ENCODE measurements at places on chromosomes 4 and X.

DNA sequence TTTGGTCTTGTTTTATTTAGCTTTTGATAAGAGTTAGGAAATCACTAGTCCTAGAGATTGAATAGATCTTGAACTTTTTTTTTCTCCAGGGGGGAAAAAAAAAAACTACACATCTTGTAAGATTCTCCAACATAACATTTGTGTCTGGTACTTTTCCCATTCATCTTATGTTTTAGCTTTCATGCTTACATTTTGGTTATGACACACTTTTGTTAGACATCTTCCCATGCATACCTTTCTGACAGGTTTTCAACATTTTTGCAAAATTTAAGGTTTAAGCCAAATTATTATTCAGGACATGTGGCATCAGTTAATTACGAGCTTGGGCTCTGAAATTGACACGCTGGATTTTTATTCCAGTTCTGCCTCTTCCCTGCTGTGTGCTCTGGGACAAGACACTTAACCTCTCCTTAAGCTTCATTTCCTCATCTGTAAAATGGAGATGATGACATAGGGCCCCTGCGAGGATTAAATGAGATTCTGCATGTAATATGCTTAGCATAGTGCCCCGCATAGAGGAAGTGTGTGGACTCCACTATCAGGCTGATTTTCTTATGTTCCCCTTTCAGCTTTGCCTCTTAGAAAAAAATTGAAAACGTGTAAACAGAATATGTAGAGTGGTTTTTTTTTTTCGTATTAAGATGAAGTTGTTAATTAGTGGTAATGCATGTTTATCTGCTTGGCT lies 5.3 kb downstream of the KIT start:
- DNase-seq = no peak

- no peak for DNase-seq
Measured at GRCh38 chr4:82038936-82039335, 334.9 kb downstream of the HNRNPD start.

DNA sequence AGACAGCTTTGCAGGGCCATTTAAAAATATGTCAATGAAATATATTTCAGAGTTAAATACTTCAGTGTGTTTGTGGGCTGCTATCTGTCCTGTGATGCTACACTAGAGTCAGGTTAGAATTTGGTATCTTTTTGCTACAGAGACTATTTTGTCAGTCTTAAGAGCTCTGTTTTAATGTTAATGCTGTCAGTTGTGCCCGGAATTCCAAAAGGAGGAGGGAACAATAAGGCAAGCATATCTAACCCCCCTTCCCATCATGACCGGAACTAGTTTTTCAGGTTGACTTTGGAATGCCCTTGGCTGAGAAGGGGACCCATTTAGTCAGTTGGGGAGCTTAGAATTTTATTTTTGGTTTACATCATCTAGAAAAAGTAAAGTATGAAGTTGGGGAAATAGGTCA lies 34.9 kb upstream of the SLC25A4 start:
- DNase-seq = no peak

- no peak for DNase-seq
Measured at GRCh38 chr4:4578981-4579380, 37.1 kb upstream of the STX18 start.

DNA sequence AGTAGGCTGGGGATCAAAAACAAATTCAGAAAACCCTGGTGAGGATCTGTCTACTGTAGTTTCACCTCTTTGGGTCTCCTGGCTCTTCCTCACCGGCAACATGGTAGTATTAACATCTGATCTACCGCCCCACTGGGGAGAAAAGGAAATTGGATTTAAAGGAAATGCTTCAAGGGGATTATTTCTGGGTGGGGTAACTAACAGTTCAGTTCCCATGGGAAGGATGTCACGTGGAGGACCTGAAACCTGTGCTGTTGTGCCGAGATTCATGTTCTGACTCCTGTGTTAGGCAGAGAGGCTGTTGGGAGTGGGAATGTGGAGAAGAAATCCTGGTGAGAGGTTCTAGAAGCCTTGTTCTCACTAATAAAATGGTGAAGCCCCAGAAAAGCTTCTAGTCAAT lies 254.4 kb downstream of the BCOR start:
- no peak for DNase-seq

DNA sequence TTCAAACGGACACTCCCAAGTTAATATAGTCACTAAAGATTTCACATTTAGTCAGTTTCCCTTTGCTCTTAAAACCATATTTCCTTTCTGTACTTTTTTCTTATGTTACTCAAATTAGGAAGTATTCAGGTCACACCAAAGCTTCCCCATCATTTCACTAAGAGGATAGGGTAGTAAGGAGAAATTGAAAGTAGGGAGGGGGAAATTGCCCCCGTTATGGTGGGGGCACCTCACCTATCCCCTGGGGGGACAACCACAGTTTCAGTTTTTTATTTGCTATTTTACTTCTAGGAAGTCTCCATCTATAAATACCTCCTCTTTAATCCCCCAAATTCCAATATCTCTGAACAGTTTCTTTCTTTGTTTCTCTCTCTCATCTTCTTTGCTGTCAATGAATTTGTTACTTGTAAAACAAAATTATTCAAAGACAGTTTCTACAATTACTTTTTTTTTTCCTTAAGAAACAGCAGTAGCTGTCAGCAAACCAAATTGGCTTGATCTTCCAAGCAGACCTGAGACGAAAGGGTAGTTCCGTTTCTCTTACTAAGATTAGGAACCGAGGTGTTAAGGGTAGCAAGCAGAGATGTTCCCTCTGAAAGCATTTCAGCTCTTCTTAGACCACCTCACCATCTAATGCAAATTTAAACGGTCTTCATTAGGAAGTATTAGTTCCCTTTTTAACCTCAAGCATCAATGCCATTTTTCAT lies 160.2 kb upstream of the KLF3 start:
- no peak for DNase-seq

- DNase-seq = no peak
Measured at GRCh38 chr4:10035130-10035529, 13.8 kb upstream of the SLC2A9 start.

DNA sequence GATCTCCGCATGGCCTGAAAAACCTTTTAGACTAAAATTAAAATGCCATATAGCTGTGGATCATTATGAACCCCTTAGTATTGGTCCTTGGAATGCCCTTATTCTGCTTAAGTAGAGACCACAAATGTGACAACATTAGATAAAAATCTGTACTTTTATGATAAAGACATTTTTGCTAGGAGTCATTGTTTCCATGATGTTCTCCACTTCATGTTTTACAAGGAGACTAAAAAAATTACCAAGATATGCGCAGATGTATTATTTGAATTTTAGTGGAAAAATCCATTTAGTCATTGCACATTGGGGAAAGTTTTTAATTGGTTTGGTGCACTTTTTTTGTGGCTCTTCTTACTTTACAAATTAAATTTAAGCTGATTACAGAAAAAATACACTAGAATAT lies 85.1 kb upstream of the HPRT1 start:
- no peak for DNase-seq

GRCh38 chr4:5387457-5387856 lies 320.9 kb downstream of the EVC2 start:
- DNase-seq = no peak

DNA sequence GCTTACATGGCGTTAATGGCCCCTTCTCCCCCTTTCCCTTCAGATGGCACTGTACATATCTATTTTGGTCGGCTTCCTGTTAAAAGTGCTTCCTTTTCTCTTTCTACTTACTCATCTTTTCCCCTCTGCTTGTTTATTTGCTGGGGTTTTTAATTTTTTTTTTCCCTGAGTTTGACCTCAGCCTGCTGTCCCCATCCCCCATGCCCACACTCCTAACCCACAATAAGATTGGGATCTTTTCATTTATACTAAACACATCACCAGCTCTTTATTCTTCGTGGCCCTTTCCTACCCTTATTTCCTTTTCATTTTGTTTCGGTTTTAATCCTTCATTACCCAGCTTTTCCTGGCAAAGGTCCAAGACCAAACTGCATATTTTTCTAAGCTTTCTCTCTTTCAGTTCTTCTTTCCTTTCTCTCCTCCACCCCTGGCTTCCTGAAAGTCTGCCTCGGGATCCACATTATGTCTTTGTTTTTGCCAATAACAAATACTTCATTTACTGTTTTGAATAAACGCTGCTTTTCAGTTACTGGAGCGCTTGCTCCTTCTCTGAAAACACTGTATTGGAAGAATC lies 152.0 kb upstream of the USP9X start:
- no peak for DNase-seq

GRCh38 chr4:73315091-73315490 lies 56.5 kb upstream of the ANKRD17 start:
- DNase-seq = no peak

DNA sequence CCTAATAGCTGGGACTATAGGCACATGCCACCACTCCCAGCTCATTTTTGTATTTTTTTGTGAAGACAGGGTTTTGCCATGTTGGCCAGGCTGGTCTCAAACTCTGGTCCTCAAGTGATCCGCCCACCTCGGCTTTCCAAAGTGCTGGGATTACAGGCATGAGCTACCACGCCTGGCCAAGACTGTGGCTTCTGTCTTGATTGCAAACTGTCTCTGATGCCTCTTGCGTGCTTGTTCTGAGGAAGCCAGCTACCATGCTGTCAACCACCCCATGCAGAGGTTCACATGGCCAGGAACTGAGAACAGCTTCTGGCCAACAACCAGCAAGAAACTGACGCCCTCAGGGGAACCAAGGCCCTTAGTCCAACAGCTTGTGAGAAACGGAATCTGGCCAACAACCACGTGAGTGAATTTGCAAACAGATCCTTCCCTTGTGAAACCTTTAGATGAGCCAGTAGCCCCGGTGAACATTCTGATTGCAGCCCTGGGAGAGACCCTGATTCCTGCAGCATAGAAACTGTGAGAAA lies 71.2 kb downstream of the SUPT20HL2 start:
- peak; percentile 85 for DNase-seq

DNA sequence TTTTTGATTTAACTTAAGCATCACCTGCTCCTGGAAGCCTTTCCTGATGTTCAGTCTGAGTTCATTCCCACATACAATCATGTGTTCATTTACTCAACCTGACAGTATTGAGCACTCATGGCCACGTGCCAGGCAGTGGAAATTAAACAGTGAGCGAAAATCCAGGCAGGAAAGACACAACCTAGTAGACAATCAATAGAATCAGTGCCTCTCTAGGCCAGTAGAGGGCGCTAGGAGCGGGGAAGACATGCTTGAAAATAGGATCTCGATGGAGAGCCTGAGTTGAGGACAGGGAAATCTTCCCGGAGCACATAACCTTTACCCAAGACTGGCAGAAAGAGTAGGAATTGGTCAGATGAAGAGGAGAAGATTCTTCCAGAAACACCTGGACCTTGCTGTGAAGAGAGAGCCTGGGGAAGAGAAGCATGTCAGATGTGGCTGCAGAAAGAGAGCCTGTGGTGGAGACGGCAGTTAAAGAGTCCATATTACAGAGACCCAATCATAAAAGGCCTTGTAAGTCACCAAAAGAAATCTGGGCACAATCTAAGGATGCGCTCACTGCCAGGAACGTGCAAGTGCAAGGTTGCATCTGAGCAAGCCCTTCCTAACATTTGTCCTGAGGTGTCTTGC lies 103.5 kb downstream of the LDB2 start:
- DNase-seq = no peak

DNA sequence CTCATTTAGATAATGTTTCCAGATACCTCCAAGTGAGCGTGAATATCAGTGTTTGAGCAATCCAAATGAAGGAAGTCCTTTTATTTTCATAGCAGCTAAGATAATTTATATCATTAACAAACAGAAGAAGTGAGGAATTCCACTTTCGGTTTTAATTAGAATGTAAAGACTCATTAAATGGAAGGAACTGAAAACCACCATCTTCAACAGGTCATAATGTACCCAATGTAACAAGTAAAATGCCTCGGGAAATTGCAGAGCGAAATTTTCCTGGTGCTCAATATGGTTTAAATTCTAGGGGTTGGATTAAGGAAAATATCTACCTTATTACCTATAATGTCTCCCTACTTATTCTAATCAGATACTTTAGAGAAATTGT lies 33.9 kb upstream of the SLC9A7 start:
- no peak for DNase-seq

DNA sequence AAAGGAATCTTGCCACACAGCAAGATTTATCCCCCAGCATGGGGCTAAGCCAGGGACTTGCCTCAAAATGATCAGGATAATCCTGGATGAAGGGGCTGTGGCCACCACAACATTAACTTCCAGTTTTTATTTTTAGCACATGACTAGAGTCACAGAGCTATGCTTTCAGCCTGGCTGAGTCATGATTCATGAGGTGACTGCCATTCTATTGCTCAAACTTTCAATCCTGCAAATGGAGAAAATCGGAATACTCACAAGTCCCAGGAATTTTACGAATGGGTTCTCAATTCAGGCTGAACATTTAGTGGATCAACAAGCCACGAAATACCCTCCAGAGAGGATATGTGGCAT lies 70.7 kb upstream of the HPGD start:
- DNase-seq = no peak

GRCh38 chrX:150863191-150863590 lies 35.3 kb downstream of the CD99L2 start:
- DNase-seq = no peak

DNA sequence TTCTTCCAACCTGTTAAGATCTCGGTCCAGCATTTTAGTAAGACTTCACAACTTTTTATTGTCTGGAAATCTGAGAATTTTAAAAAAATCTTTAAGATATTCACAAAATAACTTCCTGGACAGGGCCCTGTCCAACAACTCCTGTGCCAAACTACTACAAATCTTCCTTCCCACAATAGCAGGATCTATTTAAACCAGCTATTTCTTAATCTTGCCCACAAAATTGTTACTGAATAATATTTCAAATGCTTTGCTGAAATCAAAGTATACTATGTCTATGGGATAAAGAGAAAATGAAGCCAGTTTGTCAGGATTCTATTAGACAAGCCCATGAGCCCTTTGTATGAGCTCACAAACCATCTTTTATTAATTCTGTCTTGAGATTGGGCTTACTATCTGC lies 104.1 kb upstream of the DDIT4L start:
- DNase-seq = no peak

GRCh38 chr4:91434631-91435030 lies 869.1 kb upstream of the GRID2 start:
- DNase-seq = no peak

DNA sequence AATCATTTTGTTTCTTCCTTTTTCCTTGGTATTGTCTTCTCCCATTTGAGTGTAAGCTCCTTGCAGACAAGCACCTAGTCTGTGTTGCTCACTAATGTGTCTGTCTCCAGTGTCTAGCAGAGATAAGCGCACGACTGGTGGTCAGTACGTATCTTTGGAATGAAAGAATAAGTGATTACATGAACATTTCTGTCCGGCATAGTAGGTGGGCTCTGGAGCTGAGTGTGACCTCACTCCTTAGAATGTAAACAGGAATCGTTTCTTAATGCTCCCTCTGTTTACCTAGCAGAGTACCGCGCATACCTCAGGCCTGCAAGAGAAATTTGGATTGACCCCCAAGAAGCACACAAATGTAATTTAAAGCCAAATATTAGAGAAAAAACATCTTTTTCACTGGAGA lies 235.4 kb downstream of the MAML3 start:
- no peak for DNase-seq

DNA sequence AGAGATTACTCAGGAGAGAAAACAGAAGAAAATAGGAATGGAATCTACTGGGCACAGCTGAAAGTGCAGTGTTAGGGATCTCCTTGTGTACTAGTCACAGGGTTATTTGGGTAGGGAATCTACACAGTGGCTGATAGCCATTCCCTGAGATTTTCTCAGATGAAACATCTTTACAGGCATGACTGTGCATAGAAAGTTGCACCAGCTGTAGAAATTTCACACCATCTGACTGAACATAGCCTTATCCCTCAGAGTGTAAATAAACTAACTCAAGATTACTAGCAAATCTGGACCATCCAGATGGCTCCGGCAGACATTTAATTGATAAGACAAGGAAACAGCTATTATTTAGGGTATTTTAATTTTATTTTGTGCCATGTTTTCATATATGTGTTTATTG lies 2053.5 kb upstream of the TENM3 start:
- DNase-seq = no peak
